ENCODE measurements at places on chromosomes 7 and 10.

DNA sequence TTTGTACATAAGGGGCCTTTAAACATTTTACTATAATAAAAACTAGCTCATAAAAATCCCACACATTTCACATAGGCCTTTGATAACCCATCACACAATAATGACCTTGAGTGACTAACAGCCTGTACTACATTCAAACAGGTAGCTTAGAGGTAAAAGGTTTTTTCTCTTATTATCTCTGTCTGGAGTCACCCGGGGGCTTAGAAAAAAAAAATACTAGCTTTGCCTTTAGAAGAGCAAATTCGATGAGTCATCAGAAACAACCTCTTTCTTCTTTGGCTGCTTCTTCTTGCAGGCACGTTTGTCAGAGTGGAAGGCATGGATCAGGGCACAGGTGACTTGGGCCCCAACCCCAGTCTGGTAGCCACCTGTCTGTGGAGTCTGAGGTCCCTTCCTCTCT lies 43.4 kb upstream of the ADO start:
- no peak for DNase-seq

GRCh38 chr7:6167004-6167551 lies 105.3 kb downstream of the CYTH3 start:
- DNase-seq: no peak

DNA sequence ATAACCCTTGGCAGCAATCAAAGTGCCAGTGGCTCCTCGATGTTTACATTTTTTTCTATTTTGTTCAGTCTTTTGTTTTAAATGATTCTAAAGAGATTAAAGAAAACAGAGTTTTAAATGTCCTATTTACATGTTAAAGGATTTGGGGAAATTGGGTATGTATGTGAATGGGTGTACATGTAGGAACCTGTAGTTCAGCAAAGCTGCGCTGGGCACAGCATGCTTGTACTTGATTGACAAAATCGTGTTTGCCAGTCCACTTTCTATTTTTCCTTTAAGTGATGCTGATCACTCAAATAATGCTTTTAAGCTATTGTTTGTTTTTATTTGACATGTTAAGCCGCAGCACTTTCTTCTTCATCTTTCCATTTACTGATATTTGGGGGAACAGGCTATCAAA lies 40.9 kb downstream of the FHIP2A start:
- no peak for DNase-seq

GRCh38 chr10:1214882-1215540 lies 158.8 kb downstream of the WDR37 start:
- no peak for DNase-seq

- no peak for DNase-seq
These were observed 30.9 kb upstream of the VCL start for GRCh38 chr10:73967022-73967429.

GRCh38 chr7:146698995-146699610 lies 582.5 kb downstream of the CNTNAP2 start:
- no peak for DNase-seq

- no peak for DNase-seq
These were observed 38.0 kb upstream of the TES start for GRCh38 chr7:116172353-116172752.

- no peak for DNase-seq
These were observed 64.3 kb downstream of the MYL10 start for GRCh38 chr7:101564778-101565211.

GRCh38 chr7:105118612-105119600 lies 104.9 kb downstream of the KMT2E start:
- no peak for DNase-seq

GRCh38 chr7:149616898-149617297 lies 119.3 kb upstream of the ZNF746 start:
- no peak for DNase-seq

- no peak for DNase-seq
These were observed 235.9 kb downstream of the AHR start for GRCh38 chr7:17534348-17534747.

DNA sequence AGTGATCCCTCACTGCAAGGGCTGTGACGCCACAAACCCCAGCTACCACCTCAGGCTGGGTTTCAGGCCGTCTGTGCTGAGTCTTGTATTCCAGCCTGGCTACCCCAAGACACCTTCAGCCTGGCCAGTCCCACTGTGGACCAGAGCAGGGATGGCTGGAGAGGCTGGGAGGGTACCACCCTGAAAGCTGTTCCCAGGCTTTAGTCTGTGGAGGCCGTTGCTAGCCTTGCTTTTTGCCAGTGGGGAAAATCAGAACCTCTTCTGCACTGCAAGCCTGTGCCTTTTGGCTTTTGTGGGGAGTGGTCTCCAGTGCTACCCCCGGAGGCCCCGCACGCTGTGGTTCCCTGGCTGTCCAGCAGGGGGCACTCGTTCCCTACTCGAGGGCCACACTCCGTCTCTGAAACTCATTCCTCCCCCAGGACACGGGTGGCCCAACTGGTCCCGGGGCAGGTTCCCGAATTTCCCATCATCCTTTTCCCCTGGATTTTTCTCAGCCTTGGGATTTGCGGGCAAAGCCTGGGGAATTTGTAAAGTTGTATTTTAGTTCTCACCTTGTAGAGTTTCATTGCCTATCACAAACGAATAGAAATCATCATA lies 128.4 kb upstream of the BTBD16 start:
- peak; percentile 41 for DNase-seq

DNA sequence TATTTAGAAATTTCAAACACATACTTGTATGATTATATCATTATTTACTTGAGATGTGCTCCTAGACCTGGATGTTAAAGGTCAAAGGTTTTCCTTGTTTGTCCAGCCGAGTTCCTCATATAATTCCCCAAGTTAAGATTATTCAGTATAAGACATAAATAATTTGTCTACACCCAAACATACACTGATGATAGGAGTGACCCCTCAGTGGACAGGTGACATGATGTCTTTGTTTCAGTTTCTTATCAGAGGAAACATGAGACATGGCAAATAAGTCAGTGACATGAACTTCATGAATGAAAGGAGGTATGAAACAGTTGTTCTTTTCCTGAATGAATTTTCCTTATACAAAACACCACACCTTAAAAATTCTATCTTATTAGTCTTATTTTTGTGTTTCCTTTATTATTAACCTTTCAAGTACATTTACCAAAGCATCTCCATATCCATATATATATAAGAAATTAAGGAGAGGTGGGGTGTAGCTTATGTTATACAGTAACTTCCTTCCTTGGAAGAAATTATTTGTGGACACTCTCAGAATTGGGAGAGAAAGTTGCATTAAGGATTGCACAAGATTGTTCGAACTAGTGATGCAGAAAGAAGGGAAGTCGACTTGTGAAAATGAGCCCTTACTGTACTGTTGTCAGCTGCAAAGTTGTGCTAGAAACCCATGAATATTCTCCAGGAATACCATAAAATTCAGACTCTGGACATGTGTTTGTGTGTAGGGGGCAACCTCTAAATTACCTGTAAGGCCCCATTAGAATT lies 60.5 kb downstream of the POM121L12 start:
- no peak for DNase-seq

GRCh38 chr10:130511766-130512165 lies 375.6 kb downstream of the GLRX3 start:
- DNase-seq: no peak

DNA sequence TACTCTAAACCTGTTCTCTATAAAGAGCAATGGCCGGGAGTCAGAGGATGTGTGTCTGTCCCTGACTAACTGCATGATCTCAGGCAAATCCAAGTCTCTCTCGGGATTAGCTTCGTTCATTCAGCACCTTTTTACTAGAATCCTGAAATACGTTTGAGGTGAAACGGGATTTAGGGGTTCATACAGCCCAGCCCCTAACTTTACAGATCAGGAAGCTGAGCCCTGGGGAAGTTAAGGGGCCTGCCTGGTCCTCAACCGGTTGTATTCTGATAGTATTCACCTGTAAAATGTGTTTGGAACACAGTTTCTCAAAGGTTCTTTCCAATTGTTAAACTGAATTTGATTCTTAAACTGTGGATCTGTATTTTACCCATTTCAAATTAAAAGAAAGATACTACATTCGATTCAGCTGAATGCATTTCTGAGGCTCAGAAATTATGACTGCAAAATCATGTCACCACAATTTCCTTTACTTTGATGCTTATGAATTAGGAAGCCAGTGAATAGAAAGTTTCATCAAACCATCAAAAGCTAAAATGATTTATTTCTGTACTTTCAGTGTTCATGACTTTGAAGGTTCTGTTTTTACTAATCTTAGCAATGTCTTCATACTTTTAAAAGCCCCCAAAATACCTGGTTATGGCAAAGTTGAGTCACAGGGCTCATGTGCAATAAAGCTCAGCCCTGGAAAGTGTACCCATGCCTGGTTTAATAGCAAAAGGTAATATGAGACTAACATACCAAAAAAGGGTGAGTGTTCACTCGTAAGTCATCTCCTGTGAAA lies 28.9 kb upstream of the EZH2 start:
- DNase-seq: no peak

DNA sequence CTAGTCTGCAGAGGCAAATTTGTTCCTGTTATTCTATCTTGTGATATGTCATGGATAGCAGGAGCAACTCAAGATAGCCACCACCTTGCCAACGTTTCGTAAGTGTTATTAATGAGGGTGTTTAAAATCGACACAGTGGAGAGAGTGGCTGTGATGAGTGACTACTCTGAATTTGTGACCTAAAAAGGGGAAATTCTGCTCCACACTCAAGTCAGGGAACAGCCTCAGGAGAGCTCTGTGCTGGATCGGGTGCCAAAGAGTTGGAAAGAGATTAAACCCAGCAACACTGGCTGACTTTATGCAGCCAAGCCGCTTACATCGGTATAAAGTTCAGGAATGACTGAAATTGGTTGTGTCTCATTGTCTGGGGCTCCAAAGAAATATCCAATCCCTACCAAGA lies 9.5 kb downstream of the TACC2 start:
- DNase-seq: no peak

- peak; percentile 28 for DNase-seq
These were observed 23.2 kb downstream of the CFAP58 start for GRCh38 chr10:104376784-104377300.

GRCh38 chr10:69885379-69886013 lies 83.8 kb downstream of the COL13A1 start:
- DNase-seq: no peak

- DNase-seq: no peak
These were observed 150.8 kb upstream of the FAM3C start for GRCh38 chr7:121546632-121547543.

DNA sequence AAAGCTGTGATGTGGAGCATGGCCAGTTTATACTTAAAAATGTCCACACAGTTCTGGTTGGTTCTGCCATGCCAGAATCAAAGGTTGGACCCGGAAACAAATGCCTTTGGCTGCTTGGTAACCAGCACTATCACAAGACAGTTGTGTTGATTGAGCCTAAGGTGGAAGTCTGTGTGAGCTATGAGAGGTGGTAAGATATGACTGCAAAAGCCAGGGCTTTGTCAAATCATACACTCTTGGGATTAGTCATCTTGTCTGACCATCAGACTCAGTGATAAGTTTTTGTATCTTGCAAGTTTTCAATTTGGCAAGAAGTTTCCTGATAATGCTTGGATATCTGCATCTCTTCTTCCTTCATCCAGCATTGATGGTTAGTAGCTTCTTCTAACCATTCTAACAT lies 35.5 kb downstream of the GPR141 start:
- DNase-seq: no peak

GRCh38 chr10:49827297-49827696 lies 65.2 kb upstream of the OGDHL start:
- no peak for DNase-seq

GRCh38 chr10:86646933-86647332 lies 7.4 kb upstream of the OPN4 start:
- no peak for DNase-seq

DNA sequence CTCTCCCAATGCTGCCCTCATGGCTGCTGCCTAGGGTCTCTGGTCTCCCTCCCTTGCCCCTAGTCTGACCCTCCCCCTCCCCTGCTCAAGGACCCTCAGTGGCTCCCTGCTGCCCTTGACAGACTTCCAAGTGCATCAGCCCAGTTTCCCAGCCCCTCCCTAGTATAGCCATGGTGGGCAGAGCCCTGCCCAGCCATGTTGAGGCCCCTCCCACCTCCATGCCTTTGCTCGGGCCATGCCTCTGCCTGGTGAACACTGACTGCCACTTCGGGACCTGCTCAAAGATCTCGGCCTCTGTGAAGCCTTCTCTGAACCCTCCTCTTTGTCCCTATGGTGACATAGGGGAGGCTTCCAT lies 73.2 kb downstream of the MYL10 start:
- DNase-seq: no peak
